IPS DF 6.9 (cell line): ENCODE measurements at places on chromosomes 7 and 10.

DNA sequence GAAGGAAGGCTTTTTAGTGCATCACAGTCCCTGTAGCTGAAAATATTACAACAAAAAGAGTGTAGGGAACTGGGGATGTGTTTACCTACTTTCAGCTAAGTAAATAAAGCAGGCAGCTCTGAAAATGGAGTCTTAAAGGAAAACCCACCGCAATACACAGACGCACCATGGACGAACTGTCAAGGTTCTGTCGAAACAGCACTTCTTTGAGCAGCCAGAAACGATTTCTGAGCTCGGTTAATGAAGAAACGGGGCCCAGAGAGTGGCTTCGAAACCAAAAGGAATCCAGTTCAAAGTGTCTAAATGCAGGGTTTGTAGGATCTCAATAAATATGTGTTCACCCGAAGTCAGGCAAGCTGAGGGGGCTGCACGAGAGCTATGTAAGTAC is 275.4 kb upstream of the NEBL start:
- DNase-seq, result no peak
- no peak overlapping the region for H3K27ac ChIP-seq
- peak overlapping the region; percentile 43; the same call in 1 of the 2 replicates for H3K4me3 ChIP-seq
- H3K36me3 ChIP-seq, result no peaks in the 10 kb centered on the region

DNA sequence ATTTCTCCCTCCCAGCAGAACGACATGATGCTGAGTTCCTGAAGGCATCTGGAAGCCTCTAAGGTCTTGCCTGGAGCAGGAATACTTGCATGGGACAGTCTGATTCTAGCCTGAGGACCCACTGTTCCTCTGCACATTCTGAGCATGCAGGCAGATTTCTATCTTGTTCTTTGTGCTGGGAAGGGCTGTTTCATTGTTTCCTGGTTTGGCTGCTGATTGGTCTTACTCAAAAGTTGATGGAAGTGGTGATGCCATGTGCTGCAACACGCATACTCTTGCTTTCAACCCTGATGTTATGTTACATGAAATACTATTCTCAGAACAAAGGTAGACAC is 307.0 kb downstream of the GATA3 start:
- no peaks in the 10 kb centered on the region for H3K27me3 ChIP-seq
- H3K27ac ChIP-seq, result no peak overlapping the region
- H3K4me1 ChIP-seq, result no peaks in the 10 kb centered on the region
- no peak for DNase-seq
- no peak overlapping the region for H3K4me3 ChIP-seq

- H3K4me1 ChIP-seq, result peaks cover 2% of the 10 kb centered on the region; the same call in 1 of the 2 replicates
- DNase-seq, result no peak
- no peak overlapping the region for H3K4me3 ChIP-seq
Measured at GRCh38 chr7:25861601-25862260, 290.3 kb upstream of the NFE2L3 start.

DNA sequence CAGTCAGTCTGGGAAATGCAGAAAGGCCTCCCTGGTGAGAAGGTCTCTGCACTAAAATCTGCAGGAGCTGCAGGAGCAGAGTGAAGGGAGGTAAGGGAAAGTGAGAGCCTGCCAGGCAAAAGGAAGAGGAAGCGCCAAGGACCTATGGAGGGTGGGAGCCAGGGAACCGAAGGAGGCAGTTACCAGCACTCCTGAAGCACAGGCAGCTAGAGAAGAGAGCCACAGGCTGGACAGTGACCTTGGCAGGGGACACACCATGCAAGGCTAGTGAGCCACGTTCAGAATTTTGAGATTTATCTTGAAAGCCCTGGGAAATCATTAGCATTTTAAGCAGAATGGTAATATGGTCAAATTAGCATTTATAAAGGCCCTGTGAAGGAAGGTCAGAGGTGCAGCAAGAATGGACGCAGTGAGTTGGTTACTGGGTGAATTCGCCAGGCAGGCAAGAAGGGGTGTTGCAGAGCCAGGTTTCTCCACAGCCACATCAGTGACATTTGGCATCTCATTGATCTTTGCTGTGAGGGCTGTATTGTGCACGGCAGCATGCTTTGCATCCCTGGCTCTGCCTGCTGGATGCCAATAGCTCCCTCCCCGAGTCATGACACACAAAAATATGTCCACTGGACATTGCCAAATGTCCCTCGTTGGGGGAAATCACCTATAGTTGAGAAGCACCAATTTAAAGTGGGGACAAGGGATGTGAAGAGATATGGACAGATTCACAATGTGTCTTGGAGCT is 54.7 kb upstream of the LANCL2 start:
- no peak for DNase-seq
- H3K36me3 ChIP-seq, result no peaks in the 10 kb centered on the region
- no peak overlapping the region for H3K27ac ChIP-seq
- no peaks in the 10 kb centered on the region for H3K4me1 ChIP-seq
- no peaks in the 10 kb centered on the region for H3K27me3 ChIP-seq
- no peak overlapping the region for H3K4me3 ChIP-seq

DNA sequence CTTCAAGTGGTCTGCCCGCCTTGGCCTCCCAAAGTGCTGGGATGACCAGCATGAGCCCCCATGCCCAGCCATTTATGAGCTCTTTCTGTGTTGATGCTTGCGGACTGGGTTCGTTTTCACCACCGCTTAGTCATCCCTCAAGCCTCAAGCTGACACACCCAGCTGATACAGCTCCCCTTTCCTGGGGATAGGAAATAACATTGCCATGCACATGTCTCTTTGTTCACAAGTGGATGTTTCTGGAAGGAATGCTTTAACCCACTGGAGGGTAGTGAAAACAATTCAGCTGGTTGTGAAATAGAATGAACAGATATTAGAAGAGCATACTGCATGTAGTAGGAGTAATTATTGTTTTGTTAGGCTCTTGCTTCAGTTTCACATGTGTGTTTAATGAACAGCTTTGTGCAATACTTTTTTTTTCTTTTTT is 8.5 kb upstream of the METTL27 start:
- DNase-seq, result no peak
- no peak overlapping the region for H3K4me3 ChIP-seq
- no peaks in the 10 kb centered on the region for H3K36me3 ChIP-seq
- no peaks in the 10 kb centered on the region for H3K27me3 ChIP-seq
- H3K4me1 ChIP-seq, result no peaks in the 10 kb centered on the region

DNA sequence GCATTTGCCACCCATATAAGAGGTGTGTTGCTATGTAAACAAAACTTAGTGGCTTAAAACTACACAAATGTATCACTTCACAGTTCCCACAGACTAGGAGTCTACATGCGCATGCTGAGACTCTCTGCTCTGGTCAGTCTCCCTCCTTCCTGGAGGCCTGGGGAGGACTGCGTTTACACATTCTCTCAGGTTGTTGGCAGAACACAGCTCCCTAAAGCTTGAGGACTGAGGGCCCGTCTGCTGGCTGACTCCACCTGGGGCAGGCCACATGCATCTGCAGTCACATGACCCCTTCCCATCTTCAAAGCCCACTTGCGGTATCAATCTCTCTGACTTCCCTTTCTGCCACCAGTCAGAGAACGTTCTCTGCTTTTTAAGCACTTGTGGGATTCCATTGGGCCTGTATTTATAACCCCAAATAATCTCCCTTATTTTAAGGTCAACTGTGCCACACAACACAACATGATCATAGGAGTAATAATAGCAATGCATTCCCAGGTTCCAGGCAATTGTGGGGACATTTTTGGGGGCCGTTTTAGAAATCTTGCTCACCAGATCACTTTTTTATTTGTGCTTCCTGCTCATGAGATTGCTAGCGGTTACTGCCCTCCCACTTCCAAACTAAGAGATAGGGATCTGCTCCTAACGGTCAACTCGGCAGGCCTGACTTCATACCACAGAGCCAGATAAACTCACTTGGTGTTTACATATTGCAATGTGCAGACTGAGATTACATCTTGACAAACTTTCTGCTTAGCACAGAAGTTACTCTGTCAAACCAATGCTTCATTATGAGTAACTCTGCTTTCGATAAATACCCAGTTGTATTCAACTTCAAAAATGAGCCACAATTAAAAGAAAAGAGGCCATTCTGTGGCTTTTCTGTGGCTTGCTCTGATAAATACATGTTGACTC is 96.3 kb downstream of the ALOX5 start:
- no peaks in the 10 kb centered on the region for H3K4me1 ChIP-seq
- H3K27me3 ChIP-seq, result no peaks in the 10 kb centered on the region
- no peak for DNase-seq
- H3K27ac ChIP-seq, result no peak overlapping the region
- H3K36me3 ChIP-seq, result no peaks in the 10 kb centered on the region

- no peak overlapping the region for H3K27ac ChIP-seq
- H3K4me1 ChIP-seq, result no peaks in the 10 kb centered on the region
- no peaks in the 10 kb centered on the region for H3K27me3 ChIP-seq
- no peak for DNase-seq
Measured at GRCh38 chr10:133611079-133611478, 15.5 kb downstream of the FRG2B start.

DNA sequence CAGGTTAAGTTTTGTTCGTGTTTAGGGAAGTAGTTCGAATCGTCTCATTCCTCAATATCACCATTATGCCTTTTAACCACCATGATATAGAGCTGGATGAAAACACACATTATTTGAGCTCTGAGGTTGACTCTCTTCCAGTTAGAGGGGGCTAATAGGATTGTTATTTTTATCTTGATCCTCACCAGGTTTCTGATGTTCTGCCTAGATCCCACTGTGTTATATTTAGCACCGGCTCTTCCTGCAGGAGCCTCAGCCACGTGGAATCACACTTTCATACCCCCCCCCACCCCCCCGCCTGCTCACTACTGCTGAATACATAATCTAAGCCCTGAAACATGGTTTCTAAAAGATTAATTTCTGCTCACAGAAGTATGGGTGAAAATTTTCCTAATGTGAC is 88.3 kb downstream of the NRCAM start:
- no peaks in the 10 kb centered on the region for H3K36me3 ChIP-seq
- no peak for DNase-seq
- no peaks in the 10 kb centered on the region for H3K4me1 ChIP-seq
- no peaks in the 10 kb centered on the region for H3K27me3 ChIP-seq
- H3K4me3 ChIP-seq, result no peak overlapping the region

- H3K27ac ChIP-seq, result no peak overlapping the region
- no peak for DNase-seq
- H3K27me3 ChIP-seq, result no peaks in the 10 kb centered on the region
- no peak overlapping the region for H3K4me3 ChIP-seq
- H3K4me1 ChIP-seq, result peaks cover 7% of the 10 kb centered on the region
Measured at GRCh38 chr7:102306916-102307677, 20.4 kb downstream of the SH2B2 start.

- no peak for DNase-seq
- H3K27me3 ChIP-seq, result no peaks in the 10 kb centered on the region
- no peaks in the 10 kb centered on the region for H3K4me1 ChIP-seq
Measured at GRCh38 chr7:95213148-95213547, 111.2 kb downstream of the PON1 start.

DNA sequence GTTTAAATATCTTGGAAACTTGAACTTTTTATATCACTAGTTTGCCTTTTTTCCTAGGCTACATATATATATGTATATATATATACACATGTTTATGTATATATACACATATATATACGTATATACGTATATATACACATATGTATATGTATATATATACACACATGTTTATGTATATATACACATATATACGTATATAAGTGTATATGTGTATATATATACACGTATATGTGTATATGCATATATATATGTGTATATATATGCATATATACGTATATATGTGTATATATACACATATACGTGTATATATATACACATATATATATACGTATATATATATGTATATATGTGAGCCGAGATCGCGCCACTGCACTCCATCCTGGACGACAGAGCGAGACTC is 10.1 kb downstream of the OGDH start:
- H3K4me3 ChIP-seq, result no peak overlapping the region
- no peaks in the 10 kb centered on the region for H3K36me3 ChIP-seq
- H3K27me3 ChIP-seq, result no peaks in the 10 kb centered on the region
- no peak for DNase-seq
- H3K4me1 ChIP-seq, result no peaks in the 10 kb centered on the region

GRCh38 chr7:43454936-43455518 is 127.9 kb upstream of the STK17A start:
- no peak for DNase-seq
- no peaks in the 10 kb centered on the region for H3K36me3 ChIP-seq
- no peak overlapping the region for H3K4me3 ChIP-seq
- no peaks in the 10 kb centered on the region for H3K27me3 ChIP-seq
- no peak overlapping the region for H3K27ac ChIP-seq

DNA sequence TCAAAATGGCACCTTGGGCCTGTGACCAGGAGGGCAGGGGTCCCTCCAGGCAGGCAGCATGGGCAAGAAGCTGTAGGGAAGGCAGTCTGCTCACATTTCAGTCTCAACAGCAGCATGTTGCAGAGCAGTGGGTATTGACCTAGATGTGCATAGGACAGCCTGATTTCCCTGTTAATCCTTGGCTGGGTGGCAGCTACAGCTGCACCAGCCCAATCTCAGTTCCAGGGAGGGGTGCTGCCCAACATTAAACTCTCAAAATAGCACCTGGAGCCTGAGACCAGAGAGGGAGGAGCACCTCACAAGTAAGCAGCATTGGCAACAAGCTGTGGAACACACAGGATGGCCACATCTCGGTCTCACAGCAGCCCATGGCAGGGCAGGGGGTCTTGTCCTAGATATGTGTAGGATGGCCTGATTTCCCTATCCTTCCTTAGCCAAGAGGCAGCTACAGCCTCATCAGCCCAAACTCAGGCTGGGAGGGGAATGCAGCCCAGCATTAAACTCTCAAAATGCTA is 10.3 kb downstream of the TMEM140 start:
- DNase-seq, result no peak
- no peaks in the 10 kb centered on the region for H3K27me3 ChIP-seq
- H3K4me1 ChIP-seq, result peaks cover 3% of the 10 kb centered on the region; the same call in 1 of the 2 replicates
- peaks cover 2% of the 10 kb centered on the region; the same call in 1 of the 2 replicates for H3K36me3 ChIP-seq
- H3K4me3 ChIP-seq, result no peak overlapping the region
- H3K27ac ChIP-seq, result no peak overlapping the region

GRCh38 chr7:9127901-9128300 is 694.5 kb downstream of the NXPH1 start:
- H3K4me1 ChIP-seq, result no peaks in the 10 kb centered on the region
- DNase-seq, result no peak
- no peaks in the 10 kb centered on the region for H3K27me3 ChIP-seq

- H3K4me3 ChIP-seq, result no peak overlapping the region
- no peak for DNase-seq
- no peak overlapping the region for H3K27ac ChIP-seq
- no peaks in the 10 kb centered on the region for H3K4me1 ChIP-seq
Measured at GRCh38 chr7:29254591-29254990, 60.0 kb downstream of the CHN2 start.

DNA sequence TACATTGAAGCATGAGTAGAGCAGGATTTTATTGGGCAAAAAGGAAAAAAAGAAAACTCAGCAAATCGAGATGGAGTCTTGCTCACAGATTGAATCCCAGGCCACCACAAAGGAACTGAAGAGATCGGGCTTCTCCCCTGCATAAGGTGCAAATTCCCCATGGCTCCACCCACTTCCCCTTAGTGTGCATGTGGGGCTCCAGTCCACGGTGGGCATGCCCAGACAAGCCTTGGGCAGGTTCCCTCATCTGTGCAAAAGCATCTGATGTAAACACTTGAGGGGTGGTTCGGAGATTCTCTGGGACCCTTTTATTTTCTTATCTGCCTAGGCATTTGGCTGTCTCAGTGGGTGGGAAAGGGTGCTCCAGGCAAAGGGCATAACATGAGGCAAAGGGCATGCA is 150.7 kb downstream of the CFTR start:
- no peaks in the 10 kb centered on the region for H3K36me3 ChIP-seq
- H3K27me3 ChIP-seq, result no peaks in the 10 kb centered on the region
- H3K4me1 ChIP-seq, result no peaks in the 10 kb centered on the region
- H3K27ac ChIP-seq, result no peak overlapping the region
- H3K4me3 ChIP-seq, result no peak overlapping the region

GRCh38 chr10:28853195-28853594 is 175.9 kb downstream of the BAMBI start:
- DNase-seq, result no peak
- no peaks in the 10 kb centered on the region for H3K27me3 ChIP-seq
- H3K36me3 ChIP-seq, result no peaks in the 10 kb centered on the region
- no peak overlapping the region for H3K27ac ChIP-seq
- H3K4me3 ChIP-seq, result no peak overlapping the region
- no peaks in the 10 kb centered on the region for H3K4me1 ChIP-seq
